ENCODE measurements at places on chromosomes 2 and 18.

GRCh38 chr2:168194784-168195522 is 52.4 kb downstream of the STK39 start:
- DNase-seq: no peak

- DNase-seq: no peak
Observed at GRCh38 chr2:24482972-24483300, 8.1 kb upstream of the NCOA1 start.

DNA sequence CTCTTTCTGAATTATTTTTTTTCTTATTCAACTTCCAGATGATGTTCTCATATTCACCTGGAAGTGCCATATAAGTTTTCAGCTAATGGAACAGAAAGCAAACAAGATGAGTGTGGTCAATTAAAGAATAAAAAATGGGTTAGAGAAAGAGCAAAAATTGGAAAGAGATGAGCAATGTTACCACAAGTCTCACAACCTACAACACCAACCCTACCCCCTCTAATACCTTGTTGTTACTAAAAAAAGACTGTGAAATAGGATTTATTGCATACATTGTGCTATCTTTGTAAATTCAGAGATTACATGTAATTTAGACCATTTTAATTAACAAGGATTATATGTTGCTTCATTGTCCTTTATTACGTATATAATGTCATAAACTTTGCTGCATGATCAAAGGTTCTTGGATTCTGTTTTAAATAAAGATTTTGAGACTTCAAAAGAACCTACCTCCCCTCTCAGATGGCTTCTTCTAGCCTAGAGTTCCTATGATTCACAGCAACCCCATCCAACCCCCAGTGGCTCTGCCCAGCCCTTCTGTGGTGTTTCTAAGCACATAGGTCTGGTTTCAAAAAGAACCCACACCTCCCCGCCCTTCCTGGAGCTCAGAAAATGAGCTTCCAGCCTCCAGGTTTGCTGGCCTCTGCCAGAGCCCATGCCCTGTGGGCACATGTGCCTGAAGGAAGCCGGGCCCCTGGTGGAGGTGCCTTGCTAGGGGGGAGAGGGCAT is 24.7 kb downstream of the LGALSL start:
- DNase-seq: no peak

DNA sequence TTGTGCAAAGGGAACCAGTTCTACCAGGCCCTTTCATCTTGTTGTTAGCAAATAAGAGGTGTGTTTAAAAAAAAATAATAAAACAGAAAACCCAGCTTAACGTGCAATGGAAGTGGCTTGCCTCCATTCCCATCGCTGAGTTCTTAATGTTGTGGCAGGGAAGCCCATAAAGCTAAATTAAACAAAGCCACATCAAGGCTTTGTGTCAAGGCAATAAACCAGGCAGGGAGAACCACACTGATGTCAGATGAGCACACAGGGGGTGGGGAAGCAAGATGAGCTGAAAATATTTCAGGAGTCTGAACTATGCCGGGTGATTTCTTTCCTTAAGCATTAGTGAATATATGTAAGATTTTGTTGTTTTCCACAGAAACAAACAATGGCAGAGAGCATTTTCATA is 73.5 kb downstream of the PHLPP1 start:
- DNase-seq: no peak

DNA sequence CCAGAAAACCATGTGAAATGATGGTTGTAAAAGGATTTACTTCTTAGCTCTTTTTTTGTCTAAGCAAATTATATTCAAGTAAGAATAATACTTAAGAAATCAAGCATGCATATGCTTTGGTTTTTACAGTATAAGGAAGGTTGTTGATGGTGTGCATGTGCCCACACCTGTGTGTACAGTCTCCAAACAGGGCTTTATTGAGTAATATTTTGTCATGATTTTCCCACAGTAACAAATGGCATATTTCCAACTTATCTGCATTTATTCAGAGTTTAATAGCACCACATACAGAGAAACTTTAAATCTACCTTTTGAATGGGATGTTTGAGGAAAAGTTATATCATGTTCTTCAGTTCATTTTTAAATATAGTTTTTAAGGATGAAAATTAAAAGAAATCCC is 76.5 kb upstream of the DSG1 start:
- no peak for DNase-seq

DNA sequence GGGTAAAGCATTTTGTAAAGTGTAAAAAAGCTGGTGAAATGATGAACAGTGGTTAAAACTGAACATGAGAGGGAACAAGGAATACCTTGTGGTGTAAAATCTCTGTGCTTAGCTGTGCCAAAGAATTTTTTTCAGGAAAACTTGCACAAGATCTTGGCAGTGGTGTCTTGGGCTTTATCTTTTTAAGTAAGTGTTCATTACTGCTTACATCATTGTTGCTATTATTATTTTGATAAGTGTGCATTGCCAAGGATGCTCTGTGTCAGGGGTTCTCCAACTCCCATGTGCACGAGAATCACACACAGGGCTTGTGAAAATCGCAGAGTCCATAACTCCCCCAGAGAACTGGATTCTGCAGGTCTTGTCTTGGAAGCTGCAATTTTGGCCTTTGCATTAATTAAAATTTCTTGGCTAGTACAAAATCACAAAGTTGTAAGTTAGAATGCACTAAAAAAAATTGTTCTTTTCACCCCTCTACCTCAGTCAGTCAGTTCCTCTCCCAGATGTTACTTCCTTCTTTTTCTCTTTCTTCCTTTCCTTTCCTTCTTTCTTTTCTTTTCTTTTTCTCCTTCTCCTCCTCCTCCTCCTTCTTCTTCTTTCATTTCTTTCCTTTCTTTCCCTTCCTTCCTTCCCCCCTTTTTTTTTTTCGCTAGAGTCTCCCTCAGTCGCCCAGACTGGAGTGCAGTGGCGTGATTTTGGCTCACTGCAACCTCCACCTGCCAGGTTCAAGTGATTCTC is 37.8 kb downstream of the GATA6 start:
- no peak for DNase-seq

DNA sequence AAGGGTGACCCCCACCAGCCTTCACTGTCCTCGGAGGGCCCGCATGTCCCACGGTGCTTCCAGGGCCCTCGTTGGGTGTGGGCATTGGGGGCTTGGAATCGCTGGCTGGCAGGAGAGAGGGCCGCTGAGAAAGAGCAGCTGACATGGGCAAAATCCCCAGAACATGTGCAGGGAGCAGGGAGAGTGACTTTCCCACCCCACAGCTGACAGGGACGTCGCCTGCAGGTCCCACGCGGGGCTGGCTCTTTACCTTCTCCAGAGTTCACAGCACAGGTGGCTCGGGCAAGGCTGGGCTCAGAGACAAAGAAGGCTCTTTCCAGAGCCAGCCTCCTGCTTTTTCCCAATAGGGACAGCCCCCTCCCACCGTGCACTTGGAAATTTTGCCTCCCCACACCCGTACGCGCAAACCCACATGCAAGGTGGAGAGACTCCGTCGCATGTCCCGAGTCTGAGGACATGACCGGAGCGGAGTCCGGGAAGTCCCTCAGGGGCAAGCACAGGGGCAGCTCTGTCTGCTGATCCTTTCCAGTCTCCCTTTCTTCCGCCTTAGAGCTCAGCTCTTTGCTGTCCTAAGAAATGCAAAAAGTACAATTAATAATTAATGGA is 370.2 kb upstream of the MYT1L start:
- DNase-seq: no peak

DNA sequence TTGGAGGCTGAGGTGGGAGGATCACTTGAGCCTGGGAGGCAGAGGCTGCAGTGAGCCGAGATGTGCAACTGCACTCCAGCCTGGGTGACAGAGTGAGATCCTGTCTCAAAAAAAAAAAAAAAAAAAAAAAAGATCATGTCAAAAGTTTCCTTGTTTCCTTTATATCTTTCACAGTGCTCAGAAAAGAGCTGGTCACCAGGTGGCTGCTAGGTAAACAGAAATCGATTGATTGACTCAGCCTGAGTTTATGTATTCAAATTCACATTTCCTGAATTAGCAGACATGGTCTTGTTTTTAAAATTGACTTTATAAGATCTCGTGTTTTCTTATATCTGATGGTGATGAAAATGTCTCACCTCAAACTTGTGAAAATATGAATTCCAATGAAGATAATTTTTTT is 261.8 kb upstream of the FANCL start:
- no peak for DNase-seq
